Activated T-cell treated with anti-CD3 and anti-CD28 coated beads, Interleukin-2, amount 50 U/mL, for 72 hours (primary cell): ENCODE measurements at places on chromosomes 3 and 15. TPM values are rescaled to one million over a fixed set of nuclear protein-coding genes. Genes with fewer than 3 reads are reported as not detected.

ACSBG1 gene
- 0.32 TPM for total RNA-seq

PRTG gene
- total RNA-seq: not detected

GASK1A gene
- not detected for total RNA-seq

DISP2 gene
- 0.34 TPM for total RNA-seq

PBRM1 gene
- total RNA-seq: 66.7 TPM

VILL gene
- total RNA-seq: 12.5 TPM

GOLGA6D gene
- not detected for total RNA-seq

POLQ gene
- total RNA-seq: 20.4 TPM

DNA sequence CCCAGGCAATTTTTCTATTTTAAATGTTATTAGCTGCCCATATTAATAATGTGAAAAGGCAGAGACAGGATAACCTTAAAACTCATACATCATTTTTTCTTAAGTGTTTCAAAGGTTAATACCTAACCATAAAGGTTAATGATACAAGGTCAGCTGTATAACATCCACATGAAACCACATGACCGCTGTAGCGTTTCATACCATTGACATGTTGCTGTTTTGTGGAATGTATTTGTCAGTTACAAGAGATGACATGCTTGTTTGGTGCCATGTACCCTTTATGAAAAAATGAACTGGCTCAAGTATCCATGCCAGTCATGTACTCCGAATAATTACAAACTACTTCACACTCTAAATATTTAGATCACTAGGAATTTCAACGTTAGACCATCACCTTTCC lies 207.4 kb downstream of the FMN1 start:
- no peak for DNase-seq
- H3K36me3 ChIP-seq: no peaks in the 10 kb centered on the region
- no peak overlapping the region for H3K4me3 ChIP-seq
- H3K27ac ChIP-seq: no peak overlapping the region
- no peaks in the 10 kb centered on the region for H3K4me1 ChIP-seq
- H3K27me3 ChIP-seq: no peaks in the 10 kb centered on the region

DNA sequence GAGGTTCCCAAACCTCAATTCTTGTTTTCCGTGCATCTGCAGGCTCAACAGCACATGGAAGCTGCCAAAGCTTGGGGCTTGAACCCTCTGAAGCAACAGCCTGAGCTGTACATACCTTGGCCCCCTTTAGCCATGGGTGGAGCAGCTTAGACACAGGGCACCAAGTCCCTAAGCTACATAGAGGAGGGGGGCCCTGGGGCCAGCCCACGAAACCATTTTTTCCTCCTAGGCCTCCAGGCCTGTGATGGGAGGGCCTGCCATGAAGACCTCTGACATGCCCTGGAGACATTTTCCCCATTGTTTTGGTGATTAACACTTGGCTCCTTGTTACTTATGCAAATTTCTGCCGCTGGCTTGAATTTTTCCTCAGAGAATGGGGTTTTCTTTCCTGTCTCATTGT lies 24.6 kb downstream of the SRP14 start:
- no peak for DNase-seq
- no peak overlapping the region for H3K27ac ChIP-seq
- no peaks in the 10 kb centered on the region for H3K4me1 ChIP-seq
- no peaks in the 10 kb centered on the region for H3K27me3 ChIP-seq
- H3K36me3 ChIP-seq: peaks cover 25% of the 10 kb centered on the region

DNA sequence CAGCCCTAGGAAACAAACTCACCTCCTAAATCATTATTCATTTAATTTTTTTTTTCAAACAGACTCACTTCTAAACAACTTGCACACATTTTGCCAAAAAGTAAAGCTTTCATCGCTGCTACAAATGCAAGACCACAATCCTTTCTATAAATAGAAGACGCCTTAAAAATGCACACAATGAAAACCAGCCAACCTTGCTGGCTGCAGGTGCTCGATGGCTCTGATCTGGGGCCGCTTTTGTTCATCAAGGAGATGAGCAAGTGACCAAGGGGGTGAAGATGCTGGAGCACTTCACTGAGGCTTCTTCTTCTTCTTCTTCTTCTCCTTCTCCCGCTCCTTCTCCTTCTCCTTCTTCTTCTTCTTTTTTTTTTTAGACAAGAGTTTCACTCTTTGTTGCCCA lies 12.7 kb upstream of the SLC6A6 start:
- DNase-seq: no peak
- peaks cover 4% of the 10 kb centered on the region for H3K27me3 ChIP-seq
- no peak overlapping the region for H3K4me3 ChIP-seq
- no peak overlapping the region for H3K27ac ChIP-seq

- H3K27ac ChIP-seq: no peak overlapping the region
- no peaks in the 10 kb centered on the region for H3K4me1 ChIP-seq
- H3K36me3 ChIP-seq: no peaks in the 10 kb centered on the region
- H3K27me3 ChIP-seq: no peaks in the 10 kb centered on the region
- no peak overlapping the region for H3K4me3 ChIP-seq
These were observed 697.7 kb downstream of the TUSC7 start for GRCh38 chr3:117407317-117407716.

DNA sequence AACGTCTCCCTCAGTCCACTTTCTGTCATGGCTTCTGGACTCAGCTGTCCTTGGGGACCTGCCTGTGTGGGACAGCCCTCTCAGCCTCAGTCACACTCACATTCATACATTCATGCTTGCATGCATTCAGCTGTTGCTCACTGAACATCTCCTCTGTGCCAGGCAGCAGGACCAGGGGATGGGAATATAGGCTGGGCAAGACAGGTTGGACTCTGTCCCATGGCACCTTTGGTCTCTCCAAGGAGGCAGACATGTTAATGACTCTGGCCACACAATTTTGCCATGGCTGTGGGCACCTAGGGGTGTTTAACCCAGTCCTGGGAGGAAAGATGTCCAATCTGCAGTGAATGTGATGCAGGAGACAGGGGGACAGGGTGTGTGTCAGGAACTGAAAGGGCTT lies 7.8 kb upstream of the DNAH1 start:
- H3K27me3 ChIP-seq: no peaks in the 10 kb centered on the region
- peaks cover 59% of the 10 kb centered on the region for H3K4me1 ChIP-seq
- no peak overlapping the region for H3K27ac ChIP-seq
- H3K36me3 ChIP-seq: no peaks in the 10 kb centered on the region
- H3K4me3 ChIP-seq: no peak overlapping the region

DNA sequence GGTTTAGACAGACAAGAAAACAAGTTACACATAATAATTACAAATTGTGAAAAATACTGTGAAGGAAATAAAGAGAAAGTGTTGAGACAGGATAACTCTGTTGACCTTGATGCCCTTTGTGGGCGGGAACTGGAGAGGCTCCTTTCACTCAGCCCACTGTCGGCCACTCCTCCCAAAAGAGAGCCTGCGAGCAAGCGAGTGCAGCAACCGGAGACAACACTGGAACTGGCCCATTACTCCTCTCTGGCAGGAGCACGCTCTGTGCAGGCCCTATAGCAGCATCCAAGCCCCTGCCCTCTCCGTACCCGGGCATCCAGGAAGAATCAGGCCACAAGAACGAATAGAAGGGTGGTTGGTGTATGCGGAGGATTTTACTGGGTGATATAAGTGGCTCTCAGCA lies 16.2 kb upstream of the DUT start:
- peaks cover 3% of the 10 kb centered on the region for H3K27me3 ChIP-seq
- no peak for DNase-seq
- no peaks in the 10 kb centered on the region for H3K4me1 ChIP-seq
- no peaks in the 10 kb centered on the region for H3K36me3 ChIP-seq
- no peak overlapping the region for H3K27ac ChIP-seq

DNA sequence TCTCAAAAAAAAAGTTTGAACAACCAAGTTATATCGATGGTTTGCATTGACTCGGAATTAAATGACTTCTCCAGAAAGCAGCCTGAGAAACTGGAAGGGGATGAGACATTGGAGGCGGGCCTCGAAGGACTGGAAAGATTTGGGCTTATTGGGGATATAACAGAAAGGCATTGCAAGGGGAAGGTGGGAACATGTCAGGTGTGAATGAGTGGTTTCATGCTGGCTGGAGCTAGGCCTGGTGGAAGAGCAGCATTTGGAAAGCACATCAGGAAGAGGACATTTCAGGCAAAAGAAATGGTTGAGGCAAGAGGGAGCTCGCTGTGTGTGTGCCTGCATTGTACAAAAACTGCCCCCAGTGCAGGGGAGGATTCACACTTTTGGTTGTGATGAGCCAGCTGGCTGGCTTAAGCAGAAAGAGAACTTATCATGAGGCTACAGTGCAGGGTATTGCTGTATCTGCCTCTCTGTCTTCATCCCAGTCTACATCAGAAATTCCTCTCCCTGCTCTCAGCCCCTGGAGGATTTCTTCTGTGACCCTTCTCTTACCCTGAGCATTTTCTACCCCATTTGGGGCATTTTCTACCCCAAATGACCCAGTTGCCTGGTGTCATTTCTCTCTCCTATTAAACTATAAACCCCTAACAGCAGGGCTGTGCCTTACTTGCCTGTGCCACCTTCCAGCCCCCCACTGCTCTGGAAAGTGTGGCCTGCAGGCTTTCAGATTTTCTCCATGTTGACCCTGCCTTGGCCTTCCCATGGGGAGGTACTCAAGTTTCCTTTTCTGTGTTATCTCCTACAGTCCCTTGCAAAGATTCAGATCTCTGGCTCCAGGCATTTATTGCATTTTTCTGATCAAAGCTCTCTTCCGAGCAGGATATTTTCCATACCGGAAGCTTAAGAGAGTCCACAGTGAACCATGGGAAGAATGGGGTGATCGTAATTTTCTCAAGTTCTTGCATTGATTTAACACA lies 64.4 kb upstream of the FLNB start:
- no peak overlapping the region for H3K4me3 ChIP-seq
- no peak for DNase-seq
- peaks cover 10% of the 10 kb centered on the region for H3K27me3 ChIP-seq
- H3K4me1 ChIP-seq: no peaks in the 10 kb centered on the region
- H3K27ac ChIP-seq: no peak overlapping the region

DNA sequence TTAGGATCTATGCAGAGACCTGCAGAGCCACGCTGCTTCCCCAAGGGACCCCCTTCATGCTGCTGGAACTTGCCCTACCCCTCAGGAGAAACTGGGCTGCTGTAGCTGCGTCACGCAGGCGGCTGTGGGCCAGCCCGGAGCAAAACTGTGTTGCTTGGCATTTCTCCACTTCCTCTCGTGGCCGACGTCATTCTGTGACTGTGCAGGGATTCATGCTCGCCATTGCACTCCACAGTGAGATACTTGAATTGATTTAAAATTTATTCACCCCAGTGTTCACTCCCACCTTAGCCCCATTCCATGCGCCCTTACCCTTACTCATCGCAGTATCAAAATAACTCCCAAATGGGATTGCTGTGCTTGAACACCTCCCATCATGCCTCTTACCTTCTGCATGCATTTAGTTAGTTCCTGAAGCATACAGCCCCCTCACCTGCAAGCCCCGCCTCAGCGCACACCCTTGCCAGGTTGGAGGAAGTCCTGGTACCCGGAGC lies 45.7 kb downstream of the TMEM44 start:
- peaks cover 12% of the 10 kb centered on the region for H3K36me3 ChIP-seq
- H3K27me3 ChIP-seq: no peaks in the 10 kb centered on the region
- no peak for DNase-seq
- no peak overlapping the region for H3K27ac ChIP-seq

GRCh38 chr3:139439278-139439677 lies 37.0 kb downstream of the RBP2 start:
- no peaks in the 10 kb centered on the region for H3K4me1 ChIP-seq
- H3K27me3 ChIP-seq: no peaks in the 10 kb centered on the region
- no peak overlapping the region for H3K4me3 ChIP-seq
- DNase-seq: no peak
- H3K27ac ChIP-seq: no peak overlapping the region
- H3K36me3 ChIP-seq: no peaks in the 10 kb centered on the region

GRCh38 chr3:114685161-114685560 lies 391.3 kb downstream of the TIGIT start:
- H3K36me3 ChIP-seq: no peaks in the 10 kb centered on the region
- peaks cover 11% of the 10 kb centered on the region for H3K4me1 ChIP-seq
- H3K27ac ChIP-seq: no peak overlapping the region

DNA sequence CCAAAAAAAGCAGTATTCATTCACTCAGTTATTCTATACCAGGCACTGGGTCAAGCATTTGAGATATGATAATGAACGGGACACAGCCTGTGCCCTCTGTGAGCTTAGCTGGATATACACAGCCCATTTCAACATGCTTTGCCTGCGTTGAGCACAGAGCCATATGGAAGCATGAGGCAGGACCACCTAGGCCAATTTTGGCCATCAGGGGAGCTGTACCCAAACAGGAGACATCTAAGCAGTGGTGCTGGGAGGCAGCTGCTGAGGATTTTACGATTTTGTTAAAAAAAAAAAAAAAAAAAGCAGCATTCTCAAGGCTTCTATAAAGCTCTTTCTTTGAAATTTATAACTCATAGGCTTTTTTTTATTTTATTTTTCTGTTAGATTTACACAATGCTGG lies 87.2 kb upstream of the SLC2A2 start:
- H3K4me3 ChIP-seq: no peak overlapping the region
- H3K36me3 ChIP-seq: peaks cover 7% of the 10 kb centered on the region
- H3K4me1 ChIP-seq: no peaks in the 10 kb centered on the region
- no peak for DNase-seq
- H3K27me3 ChIP-seq: no peaks in the 10 kb centered on the region
